ENCODE measurements at places on chromosomes 1 and 21. TPM values are rescaled to one million over a fixed set of nuclear protein-coding genes. Genes with fewer than 3 reads are reported as not detected.

GRCh38 chr1:26827663-26828062 lies 1.2 kb downstream of the ZDHHC18 start:
- peaks cover 27% of the 10 kb centered on the region for H3K4me1 ChIP-seq
- H3K27me3 ChIP-seq: no peaks in the 10 kb centered on the region
- no peaks in the 10 kb centered on the region for H3K36me3 ChIP-seq
- peak overlapping the region; percentile 32 for H3K27ac ChIP-seq

DNA sequence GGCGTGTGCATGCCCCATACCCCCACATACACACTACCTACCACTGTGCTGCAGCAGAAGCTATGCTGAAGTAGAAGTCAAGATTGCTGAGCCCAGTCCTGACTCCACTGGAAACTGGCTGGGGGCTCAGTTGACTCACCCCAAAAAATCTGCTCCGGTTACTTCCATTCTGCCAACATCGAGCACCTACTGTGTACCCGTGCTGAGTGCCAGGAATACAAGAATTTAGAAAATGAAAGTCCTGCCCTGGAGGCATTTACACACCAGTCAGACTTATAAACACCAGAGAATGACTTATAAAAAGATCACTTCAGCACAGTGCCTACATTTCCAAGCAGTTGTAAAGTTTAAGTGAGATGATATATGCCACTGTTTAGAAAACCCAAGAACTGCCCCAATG lies 99.1 kb downstream of the NMNAT2 start:
- no peak overlapping the region for H3K4me3 ChIP-seq
- no peaks in the 10 kb centered on the region for H3K36me3 ChIP-seq
- no peaks in the 10 kb centered on the region for H3K4me1 ChIP-seq
- H3K27ac ChIP-seq: no peak overlapping the region

GRCh38 chr1:23057301-23057700 lies 38.0 kb downstream of the KDM1A start:
- no peak for DNase-seq
- H3K4me3 ChIP-seq: no peak overlapping the region
- H3K36me3 ChIP-seq: peaks cover 72% of the 10 kb centered on the region
- no peaks in the 10 kb centered on the region for H3K4me1 ChIP-seq

Gene KLF17
- not detected for total RNA-seq

Gene RPTN
- total RNA-seq: 0.09 TPM

Gene TOR1AIP1
- total RNA-seq: 33.5 TPM

Gene DOP1B
- total RNA-seq: 6.5 TPM

Data from thymus (tissue), 14 donors.